ENCODE measurements at places on chromosomes 6 and 20. TPM values are rescaled to one million over a fixed set of nuclear protein-coding genes. Genes with fewer than 3 reads are reported as not detected.

LGSN gene
- not detected for polyA plus RNA-seq

DNA sequence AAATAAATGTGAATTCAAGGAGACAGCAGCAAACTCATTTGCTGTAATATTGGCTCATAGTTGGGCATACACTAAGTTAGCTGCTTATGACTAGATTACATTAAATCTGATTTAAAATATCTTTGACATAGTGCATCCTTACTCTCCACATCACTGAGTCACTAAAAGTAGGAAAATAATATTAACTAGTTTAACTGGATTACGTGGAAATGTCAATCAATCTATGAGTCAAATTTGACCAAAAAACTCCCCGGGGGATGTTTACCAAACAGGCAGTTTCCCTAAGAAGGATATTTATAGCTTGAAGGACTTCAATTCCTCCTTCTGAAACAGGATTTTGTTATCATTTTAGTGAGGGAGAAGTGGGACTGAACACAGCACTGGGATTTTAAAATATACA lies 366.5 kb downstream of the ESR1 start:
- no peak for DNase-seq

GSTA2 gene
- not detected for polyA plus RNA-seq

GRCh38 chr20:24834310-24834709 lies 114.8 kb upstream of the CST7 start:
- peak; percentile 17 for DNase-seq

GRCh38 chr20:57291694-57292093 lies 25.3 kb upstream of the BMP7 start:
- DNase-seq = no peak

DNA sequence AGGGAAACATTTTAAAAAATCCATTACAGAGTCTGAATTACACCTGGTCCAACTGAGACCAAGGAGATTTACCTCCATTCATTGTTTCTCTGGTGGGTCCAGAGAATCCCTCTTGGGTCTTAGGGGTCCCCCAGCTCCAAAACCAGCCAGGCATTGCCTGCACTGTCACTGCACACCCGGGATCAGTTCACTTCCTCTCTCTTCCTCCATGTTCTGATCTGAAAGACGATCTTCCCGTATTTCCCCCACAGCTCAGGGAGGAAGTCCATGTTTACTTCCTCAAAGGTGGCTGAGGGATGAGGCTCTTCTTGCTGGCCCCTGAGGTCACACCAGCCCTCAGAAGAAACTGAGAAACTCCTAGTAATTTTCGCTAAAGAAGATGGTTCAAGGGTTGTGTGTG lies 159.7 kb downstream of the BMP7 start:
- no peak for DNase-seq

GRCh38 chr6:40395698-40396076 lies 191.5 kb downstream of the LRFN2 start:
- DNase-seq = no peak

DNA sequence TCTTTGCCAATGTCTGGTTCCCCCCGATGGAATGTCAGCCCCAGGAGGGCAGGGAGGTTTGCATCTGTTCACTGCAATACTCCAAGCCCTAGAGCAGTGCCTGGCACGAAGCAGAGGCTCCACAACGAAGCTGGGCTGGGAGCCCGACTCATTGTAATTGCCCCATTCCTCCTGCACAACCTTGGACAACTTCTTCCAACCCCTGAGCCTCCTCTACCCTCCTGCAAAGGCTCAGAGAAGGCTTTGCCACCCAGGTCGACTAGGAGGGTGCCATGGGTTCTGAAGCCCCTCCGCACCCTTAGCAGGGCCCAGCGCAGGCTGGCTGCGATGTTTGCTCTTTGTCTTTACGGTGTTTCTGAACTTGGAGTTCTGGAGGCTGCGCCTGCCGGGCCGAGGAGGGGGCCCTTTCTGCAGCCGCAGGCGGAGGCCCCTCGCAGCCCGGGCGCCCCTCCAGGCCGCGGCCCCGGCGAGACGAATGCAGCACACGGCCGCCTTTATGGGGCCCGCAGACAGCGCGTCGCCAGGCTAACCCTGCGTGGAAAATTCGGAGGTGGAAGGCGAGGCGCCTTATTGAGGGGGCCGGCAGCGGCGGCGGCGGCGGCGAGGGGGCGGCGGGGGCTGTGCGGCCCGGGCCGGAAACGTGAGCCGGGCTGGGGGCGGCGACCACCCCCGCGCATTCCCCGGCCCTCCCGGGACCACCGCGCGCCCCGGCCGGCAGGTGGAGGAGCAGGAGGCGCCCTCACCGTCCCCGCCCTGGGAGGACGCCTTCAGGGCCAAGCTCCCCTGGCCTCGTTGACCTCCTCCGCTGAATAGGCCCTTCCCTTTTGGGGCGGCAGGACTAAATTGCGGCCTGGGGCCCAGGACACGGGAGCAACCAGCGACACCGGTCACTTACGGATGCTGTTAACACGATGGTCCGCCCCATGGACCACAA lies 27.0 kb downstream of the SNAI1 start:
- DNase-seq = no peak

DNA sequence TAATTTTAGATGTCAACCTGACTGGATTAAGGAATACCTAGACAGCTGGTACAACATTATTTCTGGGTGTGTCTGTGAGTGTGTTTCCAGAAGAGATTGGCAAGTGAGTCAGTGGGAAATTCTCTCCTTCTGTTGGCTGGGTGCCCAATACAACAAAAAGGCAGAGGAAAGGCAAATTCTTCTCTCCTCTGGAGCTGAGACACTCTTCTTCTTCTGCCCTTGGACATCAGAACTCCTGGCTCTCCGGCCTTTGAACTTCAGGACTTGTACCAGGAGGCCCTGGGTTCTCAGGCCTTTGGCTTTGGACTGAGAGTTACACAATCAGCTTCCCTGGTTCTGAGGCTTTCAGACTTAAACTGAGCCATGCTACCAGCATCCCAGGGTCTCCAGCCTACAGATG lies 7.8 kb upstream of the BTN3A1 start:
- peak; percentile 79 for DNase-seq

DNA sequence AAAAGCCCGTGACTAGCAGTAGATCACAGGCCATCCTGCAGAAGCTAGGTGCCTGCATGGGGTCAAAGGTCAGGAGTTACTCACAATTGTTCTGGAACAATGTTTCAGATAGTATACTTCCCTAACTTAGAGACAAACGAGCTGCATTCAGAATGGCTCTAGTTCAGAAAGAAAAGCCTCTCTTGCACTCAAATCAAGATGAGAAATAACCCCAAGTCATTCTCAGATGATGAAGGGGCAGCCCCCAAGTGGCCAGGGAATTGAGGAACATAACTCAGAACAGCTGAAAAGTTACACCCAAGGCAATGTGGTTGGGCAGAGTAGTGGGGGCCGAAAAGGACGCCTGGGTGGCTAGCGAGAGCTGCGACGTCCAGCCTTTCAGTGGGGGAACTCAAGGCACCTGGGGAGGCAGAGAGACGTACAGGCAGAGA lies 27.8 kb downstream of the FYN start:
- no peak for DNase-seq

GRCh38 chr6:110781522-110782214 lies 33.6 kb downstream of the CDK19 start:
- DNase-seq = no peak

DNA sequence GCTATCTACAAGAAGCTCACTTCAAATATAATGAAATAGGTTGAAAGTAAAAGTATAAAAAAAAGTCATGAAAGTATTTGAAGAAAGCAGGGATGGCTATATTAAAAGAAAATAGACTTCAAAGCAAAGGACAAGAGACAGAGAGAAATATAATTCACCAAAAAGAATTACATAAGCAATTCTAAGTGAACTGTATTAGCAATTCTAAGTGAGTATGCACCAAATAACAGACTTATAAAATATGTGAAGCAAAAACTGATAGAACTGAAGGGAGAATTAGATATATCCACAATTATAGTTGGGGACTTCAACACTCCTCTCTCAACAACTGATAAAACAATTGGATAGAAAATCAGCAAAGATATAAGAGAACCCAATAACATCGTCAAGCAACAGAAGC lies 38.8 kb upstream of the ID4 start:
- DNase-seq = no peak

DNA sequence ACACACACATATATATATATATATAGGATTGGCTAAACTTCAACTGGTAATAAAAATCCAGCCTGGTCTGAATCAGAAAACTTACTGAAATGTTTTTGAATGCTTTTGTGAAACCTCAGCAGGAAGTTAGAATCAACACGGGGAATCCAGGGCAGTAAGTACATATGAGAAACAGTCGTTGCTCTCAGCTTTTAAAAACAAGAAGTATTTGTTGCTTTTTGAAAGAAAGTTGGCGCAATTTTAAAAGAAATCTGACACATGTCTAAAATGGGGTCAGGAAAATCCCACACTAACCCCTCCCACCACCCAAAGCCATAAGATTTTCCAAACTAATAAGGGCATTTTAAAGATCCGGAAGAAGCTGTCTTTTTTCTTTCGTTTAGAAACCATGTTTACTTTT lies 11.5 kb upstream of the CCDC170 start:
- DNase-seq = peak; percentile 11

DNA sequence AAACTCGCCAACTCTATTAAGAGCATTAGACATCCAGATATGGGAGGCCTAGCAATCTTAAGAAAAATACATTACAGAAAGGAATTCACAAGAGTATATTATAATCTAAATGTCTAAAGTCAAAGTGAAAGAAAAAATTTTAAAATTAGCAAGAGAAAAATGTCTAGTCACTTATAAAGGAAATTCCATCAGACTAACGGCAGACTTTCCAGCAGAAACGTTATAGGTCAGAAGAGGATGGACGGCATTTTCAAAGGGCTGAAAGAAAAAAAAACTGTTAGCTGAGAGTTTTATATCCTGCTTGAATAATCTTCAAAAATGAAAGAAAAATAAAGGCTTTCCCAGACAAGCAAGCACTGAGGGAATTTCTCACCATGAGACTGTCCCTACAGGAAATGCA lies 269.0 kb downstream of the HDGFL1 start:
- peak; percentile 19 for DNase-seq

MCCD1 gene
- polyA plus RNA-seq = not detected

GRCh38 chr20:58251348-58251978 lies 23.0 kb upstream of the ANKRD60 start:
- DNase-seq = no peak

DNA sequence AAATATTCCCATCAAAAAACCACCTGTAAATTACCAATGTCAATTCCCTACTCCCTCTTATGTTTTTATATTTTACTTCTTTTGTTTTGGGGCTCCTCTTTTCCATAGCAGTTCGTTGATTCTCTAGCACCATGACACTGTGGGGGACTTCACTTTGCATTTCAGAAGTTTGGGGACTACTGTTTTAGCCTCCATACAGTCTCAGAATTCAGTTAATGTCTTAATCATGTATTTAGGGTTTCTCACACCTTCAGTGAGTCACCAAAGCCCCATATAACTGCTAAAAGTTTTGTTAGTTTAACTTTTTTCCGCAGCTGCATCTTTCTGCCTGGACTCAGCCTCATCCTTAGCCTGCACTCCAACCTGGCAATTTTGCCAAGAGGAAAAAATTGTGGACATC lies 20.7 kb upstream of the AIG1 start:
- no peak for DNase-seq

DNA sequence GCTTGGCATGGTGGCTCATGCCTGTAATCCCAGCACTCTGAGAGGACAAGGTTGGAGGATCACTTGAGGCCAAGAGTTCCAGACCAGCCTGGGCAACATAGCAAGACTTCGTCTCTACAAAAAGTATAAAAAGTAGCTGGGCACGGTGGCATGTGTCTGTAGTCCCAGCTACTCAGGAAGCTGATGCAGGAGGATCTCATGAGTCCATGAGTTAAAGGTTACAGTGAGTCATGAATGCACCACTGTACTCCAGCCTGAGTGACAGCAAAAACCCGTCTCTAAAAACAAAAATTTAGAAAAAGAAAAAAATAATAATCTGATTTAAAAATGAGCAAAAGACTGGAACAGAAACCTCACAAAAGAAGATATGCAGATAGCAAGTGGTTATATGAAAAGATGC lies 279.7 kb downstream of the RNGTT start:
- no peak for DNase-seq

OTOR gene
- polyA plus RNA-seq = not detected

DNA sequence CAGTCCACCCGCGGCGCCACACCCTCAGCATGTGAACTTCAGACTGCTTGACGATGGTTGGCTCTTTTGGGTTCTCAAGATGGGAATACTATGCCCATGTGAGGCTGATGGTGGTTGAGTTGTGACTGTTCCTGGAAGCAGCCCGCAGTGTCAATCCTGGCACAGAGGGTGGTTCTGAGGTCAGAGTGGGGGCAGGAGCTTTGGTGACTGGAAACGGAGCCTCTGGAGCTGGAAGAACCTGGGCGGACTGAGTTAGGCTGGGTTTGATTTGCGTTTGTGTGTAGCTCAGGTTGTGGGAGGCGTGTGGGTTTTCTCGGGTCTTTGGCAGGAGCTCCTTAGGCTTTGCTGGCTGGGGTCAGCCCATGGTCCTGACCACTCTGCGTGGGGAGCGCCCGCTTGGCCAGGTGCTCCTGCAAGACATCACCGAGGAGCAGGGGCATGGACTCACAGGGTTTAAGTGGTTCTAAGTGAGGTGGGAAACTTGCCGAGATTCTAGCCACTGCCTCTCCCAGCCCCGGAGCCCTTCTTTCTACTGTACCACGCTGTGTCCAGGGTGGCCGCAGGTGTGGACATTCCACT lies 37.3 kb upstream of the SLC22A1 start:
- no peak for DNase-seq

- no peak for DNase-seq
These were observed 343.5 kb downstream of the RNGTT start for GRCh38 chr6:88619951-88620350.

GRCh38 chr6:47967843-47968242 lies 143.2 kb downstream of the PTCHD4 start:
- DNase-seq = peak; percentile 44

DNA sequence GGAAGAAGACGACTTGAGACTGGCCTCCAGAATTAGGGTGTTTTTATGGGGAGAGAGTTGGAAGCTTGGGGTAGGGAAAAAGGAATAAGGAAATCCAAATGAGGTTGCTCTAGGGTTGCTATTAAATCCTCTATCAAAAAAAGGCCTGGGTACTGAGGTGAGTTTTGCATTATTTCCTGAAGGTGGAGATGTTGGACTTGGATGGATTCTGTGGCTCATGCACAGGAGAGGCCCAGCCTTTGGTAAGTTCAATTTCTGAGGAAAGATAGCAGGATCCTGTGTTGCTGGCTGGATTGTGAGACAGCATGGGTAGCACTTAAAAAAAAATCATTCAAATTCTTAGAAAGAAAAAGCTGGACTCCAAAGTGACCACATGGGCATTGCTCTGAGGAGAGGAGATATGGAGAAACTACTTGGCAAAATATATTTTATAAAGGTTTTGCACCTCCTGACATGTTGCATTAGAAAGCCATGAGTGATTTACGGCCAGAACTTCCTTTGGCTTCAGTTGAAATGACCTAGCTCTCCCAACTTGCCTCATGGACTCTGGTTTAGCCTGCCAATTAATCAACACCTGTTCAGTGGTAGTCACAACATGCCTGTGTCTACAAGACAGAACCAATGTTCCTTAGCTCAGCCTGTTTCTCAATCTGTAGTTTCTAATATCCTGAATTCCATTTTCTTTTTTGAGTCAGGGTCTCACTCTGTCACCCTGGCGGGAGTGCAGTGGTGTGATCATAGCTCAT lies 152.1 kb upstream of the RALGAPA2 start:
- no peak for DNase-seq

GRCh38 chr6:131159578-131159977 lies 24.3 kb downstream of the AKAP7 start:
- peak; percentile 87 for DNase-seq

DUSP15 gene
- not detected for polyA plus RNA-seq

Measured in fibroblast of lung (primary cell).